Epithelial cell of esophagus (primary cell): ENCODE measurements at places on chromosomes 16 and 17.

- peak; percentile 38 for DNase-seq
These were observed 89.0 kb upstream of the CDH5 start for GRCh38 chr16:66277311-66278070.

DNA sequence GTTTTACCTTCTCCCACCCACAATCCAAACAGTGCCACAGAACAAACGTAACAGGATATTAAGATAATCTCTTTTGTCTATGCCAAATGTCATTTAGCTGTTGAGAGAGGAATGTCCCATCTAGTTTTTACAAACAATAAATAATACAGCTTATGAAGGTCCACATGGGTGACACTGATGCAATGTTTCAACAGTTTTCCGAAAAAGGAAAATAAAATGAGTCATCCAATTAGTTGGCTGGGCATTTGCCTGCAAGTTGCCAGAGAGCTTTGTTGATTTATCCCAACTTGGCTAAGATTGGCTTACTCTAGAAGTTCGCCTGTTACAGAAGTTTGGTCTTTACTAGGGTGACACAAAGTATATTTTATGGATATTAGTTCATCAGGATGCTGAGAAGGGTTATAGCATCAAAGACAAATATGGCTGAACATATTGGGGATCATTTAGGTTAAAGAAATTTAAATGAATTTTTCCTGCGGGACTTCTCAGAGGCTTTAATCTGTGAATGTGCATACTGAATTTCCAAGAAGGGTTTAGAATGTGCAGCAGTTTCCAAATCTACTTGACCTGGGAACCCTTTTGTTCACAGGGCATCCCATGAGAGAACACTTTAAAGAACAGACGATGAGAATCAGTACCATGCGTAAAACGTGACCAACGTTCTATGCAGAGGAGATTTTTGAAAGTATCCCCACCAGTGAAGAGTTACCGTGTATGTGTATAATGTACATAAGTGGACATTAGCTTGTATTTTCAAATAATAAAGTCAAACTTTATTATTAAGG is 73.1 kb downstream of the CDH13 start:
- peak; percentile 82 for DNase-seq

DNA sequence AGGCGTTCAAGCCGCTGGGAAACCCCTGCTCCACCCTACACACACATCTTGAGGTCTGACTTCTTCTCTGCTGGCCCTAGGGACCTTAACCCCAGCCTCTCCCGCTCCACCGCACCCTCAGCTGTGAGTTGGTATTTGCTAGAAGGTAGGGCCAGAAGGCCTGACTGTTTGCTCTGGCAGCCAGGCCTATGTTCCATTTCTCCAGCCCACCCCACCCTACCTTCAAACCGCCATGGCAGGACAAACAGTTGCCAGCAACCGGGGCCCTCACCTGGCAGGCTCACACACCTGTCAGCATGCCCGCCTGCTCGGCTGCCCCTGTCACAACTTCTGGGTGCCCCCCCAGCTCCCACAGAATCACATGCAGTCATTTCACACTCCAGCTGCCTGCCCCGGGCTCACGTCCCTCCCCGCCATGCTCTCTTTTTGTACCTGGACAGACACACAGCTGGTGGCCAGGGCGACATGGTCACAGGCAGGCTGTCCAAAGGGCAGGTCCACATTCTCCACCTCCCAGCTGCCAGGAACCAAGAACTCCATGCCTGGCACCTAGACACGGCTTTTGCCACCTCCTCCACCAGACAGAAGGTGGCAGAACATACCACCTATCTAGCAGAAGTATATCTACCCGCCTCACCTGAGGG is 2.6 kb upstream of the ATP2A3 start:
- no peak for DNase-seq

DNA sequence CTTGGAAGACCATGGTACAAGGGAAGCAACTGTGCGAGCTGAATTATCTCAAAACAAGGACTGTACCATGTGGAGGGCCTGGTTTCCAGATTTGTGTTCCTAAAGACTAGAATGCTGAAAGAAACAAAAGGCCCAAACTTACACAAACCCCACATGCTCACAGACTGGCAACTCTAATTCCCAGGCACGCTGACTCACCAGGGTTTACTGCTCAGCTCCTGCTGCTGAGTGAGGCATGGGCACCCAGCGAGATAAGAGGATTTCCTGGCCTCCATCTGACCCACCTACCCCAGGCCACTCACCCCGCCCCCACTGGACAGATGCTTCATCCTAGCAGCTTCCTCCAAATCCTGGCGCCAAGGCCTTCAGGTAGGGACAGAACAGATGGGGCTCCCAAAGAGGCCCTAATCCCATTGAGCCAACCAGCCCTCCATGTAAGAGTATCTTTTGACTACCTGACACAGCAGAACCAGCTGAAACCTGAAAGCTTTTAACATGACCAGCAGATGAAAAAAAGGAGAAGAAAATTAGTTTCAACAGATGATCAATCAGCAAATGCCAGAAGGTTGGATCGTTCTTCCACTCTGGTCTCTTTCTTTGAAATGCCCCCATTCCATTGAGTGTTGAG is 33.9 kb downstream of the DCUN1D3 start:
- peak; percentile 90 for DNase-seq

DNA sequence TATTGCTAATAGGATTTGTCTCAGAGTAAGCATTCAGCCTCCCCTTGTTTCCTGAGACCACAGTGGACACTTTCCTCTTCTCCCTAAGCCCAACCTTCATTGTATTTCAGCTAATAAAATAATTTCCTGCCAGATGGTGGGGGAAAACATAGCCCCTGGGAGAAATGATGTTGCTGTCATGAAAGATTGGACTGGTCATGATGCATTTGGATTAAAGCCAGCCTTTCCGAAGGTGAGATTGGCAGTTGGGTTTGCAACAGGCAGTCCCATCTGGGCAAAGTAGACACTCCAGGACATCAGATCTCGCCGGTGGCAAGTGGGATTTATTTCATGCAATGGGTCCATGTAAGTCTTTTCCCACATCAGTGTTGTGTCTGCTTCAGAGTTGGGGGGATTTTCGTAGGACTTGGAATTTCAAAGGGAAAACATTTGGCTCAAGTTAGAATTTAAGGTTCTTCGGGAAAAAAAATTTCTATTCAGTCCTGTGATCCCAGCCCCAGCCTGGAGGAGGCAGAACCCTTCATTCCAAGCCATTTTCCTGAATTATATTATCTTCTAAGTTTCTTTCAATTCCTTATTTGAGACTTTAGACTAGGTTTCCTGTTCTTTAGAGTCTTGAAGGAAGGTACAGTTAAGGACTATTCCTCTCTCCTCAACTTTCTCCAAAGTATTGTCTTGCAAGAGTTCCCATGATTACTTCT is 391.7 kb downstream of the XYLT1 start:
- no peak for DNase-seq

GRCh38 chr16:528111-529011 is 849 bp downstream of the CAPN15 start:
- DNase-seq: peak; percentile 82

DNA sequence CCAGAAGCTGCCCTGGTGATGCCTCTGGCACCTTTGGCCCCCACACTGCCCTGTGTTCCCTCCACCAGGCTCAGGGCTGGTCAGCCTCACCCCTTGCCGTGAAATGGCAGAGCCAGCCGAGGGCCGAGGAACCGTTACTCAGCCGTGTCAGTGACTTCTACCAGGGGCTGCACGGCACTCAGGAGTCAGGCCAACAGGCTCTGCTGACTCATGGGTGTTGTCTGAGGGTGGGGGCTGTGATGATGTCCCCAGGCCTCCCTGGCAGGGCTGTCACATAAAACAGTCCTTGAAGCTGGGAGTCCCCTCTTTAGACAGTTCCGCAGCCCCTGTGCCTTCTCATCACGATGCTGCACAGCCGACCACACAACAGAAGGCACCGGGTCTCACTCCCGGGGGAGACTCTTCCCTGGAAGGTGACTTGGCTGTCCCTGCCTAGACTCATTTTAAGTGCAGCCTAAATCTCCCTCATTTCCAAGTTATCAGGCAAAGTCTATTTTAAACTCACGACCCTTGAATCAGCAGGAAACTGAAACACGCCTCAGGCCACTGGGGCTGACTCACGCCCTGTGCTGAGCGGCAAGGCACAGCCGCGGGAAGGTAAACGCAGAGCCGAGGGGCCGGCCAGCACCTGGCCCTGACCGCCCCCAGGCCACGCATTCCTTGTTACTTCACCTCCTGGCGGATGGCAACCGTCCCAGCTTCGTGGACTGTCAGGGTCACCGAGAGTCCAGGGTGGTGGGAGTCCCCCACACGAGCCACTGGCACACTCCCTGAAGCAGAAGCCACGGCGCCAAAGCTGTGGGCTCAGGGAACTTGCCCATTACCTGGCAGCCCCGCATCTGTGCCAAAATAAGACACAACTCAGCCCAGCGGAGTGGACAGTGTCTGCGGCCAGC is 102.6 kb downstream of the ZNF778 start:
- DNase-seq: peak; percentile 89

DNA sequence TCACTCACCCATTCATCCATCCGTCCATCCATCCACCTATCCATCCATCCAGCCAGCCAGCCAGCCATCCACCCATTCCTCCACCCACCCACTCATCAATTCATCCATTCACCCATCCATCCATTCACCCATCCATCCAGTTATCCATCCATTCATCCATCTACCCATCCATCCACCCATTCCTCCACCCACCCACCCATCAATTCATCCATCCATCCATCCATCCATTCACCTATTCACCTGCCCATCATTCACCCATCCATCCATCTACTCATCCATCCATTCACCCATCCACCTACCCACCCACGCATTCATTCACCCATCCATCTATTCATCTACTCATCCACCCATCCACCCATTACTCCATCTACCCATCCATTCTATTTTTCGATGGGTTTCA is 43.6 kb upstream of the JPH3 start:
- no peak for DNase-seq

DNA sequence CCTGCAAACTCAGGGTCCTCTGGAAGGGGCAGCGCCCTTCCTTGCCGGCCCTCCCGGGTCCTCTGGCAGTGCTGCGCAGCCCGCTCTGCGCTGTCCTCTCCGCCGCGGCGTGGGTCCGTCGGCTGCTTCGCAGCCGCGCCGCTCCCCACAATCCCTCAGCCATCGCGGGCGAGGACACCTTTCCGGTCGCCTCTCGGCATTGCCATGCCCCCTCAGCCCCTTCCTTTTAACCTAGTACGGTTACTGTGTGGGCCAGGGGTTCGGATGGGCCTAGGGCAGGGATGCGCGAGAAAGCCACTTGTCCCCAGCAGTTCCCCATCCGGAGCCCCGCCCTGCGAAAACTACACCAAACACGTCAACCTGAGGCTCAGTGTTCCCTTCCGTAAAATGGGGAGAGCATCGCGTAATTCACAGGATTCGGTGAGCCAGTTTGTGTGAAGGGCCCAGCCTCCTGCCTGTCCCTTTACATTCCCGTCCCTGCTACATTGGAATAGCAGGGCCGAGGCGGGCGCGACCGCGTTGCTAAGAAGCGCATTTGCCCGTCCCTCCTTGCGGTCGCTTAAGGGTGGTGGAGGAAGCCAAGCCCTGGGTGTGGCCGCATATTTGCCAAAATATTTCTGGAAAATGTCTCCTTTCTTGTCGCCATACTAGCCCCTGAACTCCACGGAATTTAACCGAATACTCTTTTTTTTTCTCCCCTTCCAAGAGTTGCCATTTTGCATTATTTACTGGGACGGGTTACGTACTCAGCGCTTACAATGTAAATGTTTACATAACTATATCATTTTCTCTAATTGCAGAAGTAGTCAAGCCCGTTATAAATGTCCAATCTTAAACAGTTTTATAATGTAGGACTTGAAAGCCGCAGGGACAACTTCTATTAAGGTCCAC is 13.2 kb downstream of the COPZ2 start:
- peak; percentile 59 for DNase-seq

- peak; percentile 56 for DNase-seq
These were observed 114.0 kb downstream of the C16orf95 start for GRCh38 chr16:87203060-87203656.

- DNase-seq: no peak
These were observed 4.8 kb downstream of the SREBF1 start for GRCh38 chr17:17832032-17832363.

DNA sequence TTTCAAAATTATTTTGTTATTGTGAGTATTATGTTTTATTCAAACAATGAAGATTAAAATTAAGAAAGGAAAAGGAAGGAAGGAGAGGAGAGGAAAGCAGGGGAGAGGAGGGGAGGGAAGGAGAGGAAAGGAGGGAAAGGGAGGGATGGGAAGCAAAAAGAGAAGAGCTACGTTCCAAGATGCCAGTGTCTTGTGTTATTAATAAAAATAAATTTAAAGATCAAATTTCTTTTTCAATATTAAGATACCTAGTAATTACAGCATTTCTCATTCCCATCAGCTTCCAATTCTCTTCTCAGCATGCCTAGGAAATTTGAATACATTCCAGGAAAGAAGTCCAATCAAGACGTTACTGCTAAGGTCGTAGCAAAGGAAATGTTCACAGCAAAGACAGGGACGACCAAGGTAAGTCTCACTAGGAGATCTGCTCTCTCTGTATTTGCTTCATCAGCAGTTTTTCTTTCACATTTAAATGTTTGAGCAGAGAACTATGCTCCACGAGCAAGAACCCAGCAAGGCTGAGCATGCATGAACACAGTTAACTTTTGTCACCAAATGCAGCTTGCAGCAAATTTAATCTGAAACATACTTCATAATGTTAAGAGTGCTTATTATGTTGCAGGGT is 63.3 kb upstream of the HLF start:
- no peak for DNase-seq

DNA sequence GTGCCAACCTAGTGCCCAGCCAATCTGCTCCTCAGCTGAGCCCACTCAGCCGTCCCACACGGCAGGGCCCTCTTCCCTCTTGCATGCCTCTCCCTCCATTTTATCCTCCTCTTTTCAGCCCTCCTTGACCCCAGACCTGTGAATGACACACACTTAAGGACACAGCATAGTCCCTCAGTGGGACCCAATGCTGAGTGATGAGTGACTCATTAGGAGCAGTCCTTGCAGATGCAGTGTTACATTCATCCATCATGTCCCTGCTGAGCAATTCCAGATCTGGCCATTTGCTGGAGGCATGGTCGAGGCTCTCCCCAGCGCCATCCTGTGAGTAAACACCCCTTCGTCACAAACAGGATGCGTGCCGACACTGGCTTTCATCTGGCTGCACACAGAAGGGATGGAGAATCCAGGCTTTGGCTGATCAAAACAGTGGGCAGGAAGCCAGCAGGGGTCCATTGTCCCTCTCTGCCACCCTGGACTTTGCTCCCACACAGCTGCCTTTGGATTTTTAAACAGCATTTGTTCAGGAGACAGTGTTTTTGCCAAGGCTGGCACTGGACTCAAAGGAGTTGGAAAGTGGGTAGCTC is 122.6 kb downstream of the AXIN2 start:
- no peak for DNase-seq

DNA sequence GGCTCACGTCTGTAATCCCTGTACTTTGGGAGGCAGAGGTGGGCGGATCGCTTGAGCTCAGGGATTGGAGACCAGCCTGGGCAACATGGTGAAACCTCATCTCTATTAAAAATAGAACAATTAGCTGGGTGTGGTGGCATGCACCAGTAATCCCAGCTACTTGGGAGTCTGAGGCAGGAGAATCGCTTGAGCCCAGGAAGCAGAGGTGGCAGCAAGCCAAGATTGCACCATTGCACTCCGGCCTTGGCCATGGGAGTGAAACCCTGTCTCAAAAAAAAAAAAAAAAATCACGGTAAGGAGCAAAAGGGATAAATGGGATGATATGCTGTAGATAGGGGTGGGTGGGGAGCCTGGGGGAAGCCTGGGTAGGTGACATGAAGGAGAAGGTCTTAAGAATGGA is 20.4 kb upstream of the TMEM98 start:
- no peak for DNase-seq
